Stimulated activated CD8-positive, alpha-beta memory T cell treated with anti-CD3 and anti-CD28 coated beads, Interleukin-15, amount 100 ng/mL, for 48 hours (primary cell): ENCODE measurements at places on chromosomes 4 and X.

- DNase-seq: no peak
These were observed 107.3 kb upstream of the RAI2 start for GRCh38 chrX:17968367-17968766.

- no peak for DNase-seq
These were observed 128.4 kb downstream of the ZMAT1 start for GRCh38 chrX:101803451-101803850.

- DNase-seq: no peak
These were observed 30.8 kb upstream of the C1GALT1C1 start for GRCh38 chrX:120660637-120661036.

GRCh38 chrX:63929608-63930007 is 144.6 kb upstream of the ARHGEF9 start:
- DNase-seq: no peak

DNA sequence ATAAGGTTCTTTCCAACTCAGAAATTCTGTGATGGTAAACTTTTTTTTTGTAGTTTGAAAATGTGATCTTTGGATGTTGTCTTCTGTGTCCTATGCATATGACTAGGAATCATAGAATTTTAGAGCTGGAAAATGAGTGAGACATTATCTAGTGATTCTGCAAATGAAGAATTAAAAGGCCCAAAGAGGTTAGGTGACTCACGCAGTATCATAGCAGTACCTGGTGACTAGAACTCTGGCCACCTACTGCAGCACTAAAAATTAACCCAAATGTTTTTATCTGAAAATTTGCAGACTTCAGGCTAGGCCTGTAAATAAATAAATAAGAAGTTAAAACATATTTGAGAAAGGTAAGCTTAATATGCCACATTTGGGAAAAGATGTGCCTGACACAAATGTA is 52.8 kb downstream of the NFKB1 start:
- no peak for DNase-seq

GRCh38 chrX:111447298-111447697 is 35.3 kb upstream of the DCX start:
- DNase-seq: no peak

GRCh38 chr4:111954550-111954949 is 190.7 kb upstream of the FAM241A start:
- DNase-seq: no peak

GRCh38 chr4:130074096-130074495 is 978.1 kb downstream of the C4orf33 start:
- no peak for DNase-seq

DNA sequence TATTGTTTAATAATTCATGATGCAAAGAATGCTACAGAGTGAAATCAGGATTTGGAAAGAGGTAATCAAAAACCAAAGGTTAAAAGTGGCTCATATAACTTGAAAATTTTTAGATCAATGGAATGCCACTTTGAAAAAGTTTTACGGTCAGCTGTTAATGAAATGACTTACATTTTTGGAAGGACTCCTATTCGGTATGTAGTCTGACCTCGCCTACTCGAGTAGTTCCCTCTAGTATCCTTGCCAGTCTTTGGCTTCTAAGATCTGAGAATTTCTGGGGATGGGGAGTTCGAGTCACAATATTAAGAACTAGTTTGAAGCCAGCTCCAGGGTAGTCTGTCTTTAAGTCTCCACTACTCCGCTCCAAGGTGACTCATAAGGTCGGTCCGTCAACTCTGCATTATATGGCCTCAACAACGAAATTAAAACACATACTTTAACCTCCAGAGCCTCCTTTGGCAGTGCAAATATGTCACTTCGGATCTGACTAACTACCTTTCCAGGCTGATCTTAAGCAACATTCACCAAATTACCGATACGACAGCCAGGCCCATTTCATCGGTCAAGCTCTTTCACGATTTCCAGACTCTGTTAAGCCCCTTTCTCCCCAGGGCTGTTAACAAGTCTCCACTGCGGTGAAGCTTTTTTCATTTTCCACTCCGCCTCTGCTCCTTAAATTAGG is 733 bp upstream of the NAA15 start:
- DNase-seq: no peak

DNA sequence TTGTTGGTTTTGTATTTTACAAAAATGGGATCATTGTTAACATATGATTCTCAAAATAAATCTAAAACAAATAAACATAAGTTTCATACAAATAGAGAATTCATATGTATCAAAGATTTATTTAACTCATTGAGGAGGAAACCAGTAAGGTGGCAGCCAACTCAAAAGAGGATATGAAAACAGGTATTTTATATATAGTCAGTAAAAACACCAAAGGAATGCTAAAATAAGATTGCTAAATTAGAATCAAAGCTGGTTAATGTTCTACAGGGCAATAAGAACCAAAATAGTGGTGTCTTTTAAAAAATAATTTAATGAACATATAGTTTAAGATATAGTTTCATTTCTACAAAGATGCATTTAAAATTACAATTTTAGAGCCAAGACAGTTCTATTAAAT is 23.1 kb downstream of the XKRX start:
- no peak for DNase-seq

DNA sequence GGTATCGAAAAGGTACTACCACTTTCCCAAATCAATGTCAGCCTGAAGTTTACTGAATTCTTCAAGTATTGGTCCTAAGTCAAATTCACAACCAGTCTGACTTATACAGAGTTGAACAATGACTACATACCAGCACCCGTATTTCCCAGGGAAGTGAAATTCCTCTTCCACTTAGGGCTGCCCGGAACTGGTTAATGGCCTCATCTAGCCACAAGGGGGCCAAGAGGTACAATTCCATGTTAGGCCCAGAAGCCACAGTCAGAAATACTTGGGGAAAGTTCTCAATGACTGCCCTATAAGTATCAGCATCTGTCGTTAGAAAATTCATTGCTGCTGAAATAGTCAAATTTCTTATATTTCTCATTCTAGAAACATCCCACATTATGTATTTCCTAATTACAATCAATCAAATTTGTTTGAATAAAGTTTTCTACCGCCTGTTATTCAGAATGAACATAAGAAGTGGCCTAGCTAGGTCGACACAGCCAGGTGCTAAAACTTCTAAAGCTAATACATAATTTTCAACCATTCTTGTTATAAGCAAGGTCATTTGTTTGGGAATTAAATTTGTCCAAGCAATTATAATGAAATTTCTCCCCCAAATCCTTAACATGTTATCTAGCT is 5.6 kb upstream of the PCDH7 start:
- DNase-seq: no peak

DNA sequence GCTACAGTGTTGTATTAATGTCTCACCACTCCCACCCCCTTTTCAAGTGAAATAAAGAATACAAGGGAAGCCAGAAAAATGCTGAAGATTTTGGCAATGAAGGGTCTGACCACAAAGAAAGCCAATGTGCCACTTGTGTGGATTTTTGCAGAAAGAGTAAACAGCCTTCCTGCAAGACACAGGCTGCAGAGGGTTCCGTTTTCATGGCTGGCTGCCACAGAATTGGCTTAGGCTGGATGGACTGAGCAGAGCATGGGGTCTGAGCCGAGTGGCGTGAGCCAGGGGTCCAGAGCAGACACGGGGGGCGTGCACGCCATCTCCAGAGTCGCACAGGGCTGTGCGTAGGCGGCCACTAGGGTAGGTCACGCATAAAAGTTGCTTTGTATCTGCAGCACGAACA is 69.2 kb downstream of the MTNR1A start:
- no peak for DNase-seq
